ENCODE measurements at places on chromosomes 2 and 18.

DNA sequence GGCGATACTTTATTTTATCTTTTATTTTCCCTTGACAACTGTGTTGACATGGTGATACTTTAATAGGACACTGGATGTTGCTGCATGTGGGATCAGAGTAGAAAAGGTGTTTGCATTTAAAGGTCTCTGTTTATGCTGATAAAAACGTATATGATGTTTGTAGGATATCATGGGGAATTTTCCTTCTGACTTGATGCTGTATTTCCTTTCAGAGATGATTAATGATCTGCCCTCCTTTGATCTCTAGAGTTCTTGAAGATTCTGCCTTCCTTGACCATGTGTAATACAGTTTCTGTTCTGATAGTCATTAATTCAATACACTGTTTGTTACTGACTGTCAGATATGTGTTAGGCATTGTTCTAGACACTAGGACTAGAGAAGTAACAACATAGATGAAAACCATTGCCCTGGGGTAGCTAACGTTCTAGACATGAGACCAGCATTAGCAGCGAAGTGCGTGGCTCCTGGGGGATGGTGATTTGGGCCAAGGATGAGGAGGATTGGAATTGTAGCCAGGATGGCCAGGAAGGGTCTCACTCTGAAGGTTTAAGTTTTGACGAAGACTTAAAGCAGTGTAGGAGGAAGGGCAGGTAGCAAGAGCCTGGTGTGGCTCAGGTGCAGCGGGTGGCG, 2.8 kb downstream of the ATG4B start:
- DNase-seq: no peak

DNA sequence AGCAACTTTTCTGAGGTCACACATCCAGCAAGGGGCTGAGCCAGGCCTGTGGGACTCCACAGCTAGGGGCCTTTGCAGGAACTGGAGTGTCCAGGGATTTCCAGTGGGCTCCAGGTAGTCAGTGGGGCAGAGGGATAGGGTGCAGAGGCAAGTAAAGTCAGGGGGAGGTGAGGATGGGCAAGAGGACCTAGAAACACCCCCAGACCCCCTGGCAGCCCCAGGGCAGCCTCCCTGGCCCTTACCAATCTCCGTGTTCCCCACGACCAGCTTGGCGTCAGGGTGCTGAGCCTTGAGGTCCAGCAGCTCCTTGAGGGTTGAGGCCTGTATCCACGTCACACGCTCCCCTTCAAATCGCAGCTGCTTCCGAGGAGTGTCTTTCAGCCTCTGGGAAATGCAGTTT, 28.4 kb downstream of the XDH start:
- DNase-seq: no peak

GRCh38 chr18:39701839-39702238, 2136.2 kb upstream of the CELF4 start:
- DNase-seq: no peak

GRCh38 chr2:56068746-56069145, 115.0 kb upstream of the CCDC85A start:
- no peak for DNase-seq

DNA sequence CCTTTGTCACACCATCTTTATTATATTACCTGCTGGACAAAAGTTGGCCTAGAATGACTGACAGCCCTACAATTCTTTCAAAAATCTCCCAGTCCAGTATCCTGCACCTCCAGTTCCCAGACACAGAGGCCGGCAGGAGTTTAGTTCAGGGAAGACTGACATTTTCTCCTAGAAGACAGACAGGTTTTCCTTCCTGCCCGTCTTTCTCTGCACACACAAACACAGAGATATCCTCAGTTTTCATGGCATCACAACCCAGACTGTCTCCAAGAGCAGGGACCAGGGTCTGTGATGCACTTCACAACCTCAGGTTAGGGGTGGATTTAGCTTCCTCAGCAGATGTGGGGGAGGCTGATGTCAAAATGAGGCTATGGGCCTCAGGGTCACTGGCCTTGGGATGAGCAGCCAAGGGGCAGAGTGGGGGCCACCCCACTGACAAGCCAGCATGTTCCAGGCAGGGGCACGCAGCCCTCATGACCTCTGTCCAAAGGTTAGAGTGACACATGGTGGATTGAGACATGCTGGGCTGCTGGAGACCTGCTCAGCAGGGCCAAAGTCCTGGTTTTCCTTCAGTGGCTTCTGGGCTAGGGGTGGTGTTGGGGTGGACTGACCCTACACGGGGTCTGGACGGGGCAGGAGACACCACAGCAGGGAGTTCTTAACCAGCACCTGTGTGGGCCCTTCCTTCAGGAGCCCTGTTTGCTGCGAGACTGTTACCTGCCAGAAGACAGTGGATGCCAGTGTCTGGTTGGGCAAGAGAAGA, 70.5 kb downstream of the SFXN5 start:
- DNase-seq: no peak

DNA sequence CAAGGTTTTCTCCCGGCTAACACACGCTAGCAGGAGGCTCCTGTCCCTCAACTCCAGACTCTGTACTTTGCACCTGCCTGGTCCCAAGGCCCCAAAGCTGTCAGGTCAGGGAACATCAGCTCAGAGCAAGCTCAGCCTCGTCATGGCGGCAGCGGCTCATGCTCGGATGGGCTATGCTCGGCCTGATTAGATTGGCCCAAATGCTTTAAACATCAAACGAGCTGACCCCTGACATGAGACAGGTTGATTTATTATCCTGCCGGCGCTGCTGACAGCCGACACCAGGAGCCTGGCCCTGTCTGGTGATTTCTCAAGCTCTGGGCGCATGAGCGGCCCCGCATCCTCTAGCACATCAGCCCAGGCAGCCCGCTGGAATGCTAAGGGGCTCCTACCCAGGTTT, 436.4 kb downstream of the EIPR1 start:
- no peak for DNase-seq

DNA sequence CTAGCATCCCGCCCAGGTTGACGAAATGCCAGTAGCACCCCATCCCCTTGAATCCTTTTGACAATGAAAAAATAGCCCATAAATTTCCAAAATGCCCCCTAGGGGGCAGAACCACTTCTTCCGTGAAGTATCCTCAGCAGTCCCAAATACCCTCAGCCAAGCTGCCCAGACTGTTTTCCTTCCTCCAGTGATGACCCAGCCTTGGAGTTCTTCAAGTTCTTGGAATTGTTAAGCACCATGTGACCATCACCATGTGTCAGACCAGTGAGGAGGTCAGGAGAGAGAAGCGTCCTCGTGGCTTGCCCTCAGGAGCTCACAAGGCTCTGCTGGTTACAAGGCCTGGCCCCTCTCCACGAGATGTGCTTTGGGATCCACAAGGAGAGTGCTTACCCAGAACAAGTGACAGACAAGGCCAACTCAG, 1.4 kb upstream of the SLC23A3 start:
- DNase-seq: no peak

- DNase-seq: peak; percentile 25
Observed at GRCh38 chr2:41610501-41611190, 437.2 kb upstream of the PKDCC start.

DNA sequence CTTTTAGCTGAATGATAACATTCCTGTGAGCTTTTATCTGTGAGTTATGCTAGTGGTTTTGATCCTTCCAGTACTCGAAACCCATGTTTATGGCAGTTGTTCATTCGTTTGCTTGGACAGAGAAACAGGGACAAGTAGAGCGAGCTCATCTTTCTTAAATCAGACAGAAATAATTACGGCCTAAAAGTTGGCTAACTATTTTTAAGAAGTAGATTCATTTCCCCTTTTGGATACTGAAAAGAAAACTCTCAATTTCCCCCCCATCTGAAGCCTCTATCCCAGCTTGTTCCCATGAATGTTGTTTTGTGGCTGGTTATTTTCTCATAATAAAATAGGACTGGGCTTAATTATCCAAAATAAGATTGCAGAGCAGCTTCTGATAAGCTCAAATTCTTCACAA, 67.1 kb downstream of the ANTXR1 start:
- DNase-seq: no peak

GRCh38 chr2:161165811-161166210, 5.6 kb downstream of the TANK start:
- DNase-seq: no peak

- no peak for DNase-seq
Observed at GRCh38 chr2:72128059-72128842, 19.4 kb downstream of the CYP26B1 start.

DNA sequence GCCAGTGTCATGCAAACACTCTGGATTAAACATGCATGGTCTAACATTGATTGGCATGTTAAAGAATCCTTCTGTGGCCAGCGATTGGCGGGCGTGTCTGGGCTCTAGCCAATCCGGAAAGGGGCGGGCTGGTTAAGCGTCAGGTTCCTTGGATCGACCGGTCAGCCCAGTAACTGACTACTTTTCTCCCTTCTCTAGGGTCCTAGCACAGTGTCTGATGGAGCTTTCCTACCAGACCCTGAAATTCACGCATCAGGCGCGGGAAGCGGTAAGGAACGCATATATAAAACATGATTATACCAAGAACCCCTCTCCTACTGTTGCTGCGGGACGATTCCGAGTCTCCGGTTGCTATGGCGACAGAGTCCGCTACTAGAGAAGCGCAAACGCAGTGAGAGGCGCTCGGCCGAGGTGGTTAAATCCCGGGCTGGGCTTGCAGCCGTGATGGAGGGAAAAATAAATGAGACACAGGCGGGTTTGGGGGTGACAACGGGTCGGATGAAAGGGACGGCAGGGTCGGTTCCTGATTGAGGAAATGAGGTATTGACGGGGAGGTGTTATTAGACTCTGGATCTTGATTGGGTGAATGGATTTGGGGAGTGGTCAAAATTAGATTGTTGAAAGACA, 29.4 kb downstream of the KATNAL2 start:
- DNase-seq: peak; percentile 69

- DNase-seq: no peak
Observed at GRCh38 chr18:46211816-46212215, 107.6 kb downstream of the HAUS1 start.

DNA sequence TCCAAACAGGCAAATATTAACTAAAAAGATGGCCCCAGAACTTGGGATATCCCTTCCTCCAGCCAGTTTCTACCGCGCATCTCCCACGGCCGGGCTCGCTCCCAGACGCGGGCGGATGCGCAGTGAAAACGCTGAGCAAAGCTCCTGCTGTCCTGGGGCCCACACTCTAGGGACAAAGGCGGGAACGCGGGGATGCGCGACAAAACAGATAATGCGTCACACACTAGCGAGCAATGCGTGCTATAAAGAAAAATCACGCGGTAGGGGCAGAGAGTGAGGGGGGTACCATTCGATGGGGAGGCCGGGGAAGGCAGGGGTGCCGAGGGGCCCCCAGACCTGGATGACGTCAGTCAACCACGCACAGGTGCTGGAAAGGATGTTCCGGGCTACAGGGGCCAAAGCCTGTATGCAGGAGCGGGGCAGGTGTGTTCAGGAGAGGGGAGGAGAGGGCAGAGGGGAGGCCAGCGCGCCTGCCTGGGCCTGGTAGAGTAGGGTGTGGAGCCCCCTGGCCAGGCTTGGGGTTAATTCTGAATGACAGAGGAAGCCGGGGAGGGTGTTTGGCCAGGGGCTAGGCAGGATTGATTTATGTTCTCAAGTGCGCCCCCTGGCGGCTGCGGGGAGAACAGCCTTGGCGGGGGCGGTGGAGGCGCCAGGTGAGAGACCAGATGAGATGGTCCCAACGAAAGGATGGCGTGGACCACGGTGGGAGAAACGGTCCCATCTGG, 14.9 kb upstream of the ITM2C start:
- no peak for DNase-seq

DNA sequence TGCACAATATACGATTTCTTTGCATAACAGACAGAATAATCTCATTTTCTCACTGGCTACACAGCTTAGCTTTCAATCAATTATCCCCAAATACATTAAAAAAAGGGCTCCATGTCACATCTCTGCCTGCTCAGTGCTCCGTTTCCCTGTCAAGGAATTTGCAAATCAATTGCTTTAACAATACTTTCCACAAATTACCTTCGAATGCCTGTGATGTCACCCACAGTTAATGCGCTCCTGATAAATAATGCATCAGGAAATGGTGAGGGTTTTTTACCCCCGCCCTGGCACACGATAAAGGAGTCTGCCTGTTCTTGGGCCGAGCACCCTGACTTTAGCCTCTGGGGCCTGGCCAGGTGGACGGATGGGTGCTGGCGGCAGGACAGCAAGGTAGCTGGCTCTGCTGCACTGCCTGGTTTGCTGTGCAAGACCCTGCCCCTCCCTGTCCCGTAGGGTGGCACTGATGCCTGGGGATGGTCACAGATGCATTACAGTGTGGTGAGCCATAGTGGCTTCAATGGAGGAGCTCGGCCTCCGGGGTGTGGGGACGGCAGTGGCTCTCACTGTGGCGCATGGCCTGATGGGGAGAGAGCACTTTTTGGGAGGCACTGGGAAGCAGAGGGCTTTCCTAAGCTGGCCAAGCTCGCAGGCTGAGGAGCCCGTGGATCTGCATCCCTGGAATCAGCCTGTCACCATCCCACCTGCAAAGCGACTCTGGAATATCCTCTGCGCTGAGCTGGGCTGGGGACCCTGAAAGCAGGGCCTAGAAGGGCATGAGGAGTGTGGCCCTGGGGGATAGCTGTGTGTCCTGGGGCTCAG, 88.3 kb upstream of the HS6ST1 start:
- no peak for DNase-seq

GRCh38 chr2:203225423-203226039, 13.3 kb upstream of the CYP20A1 start:
- no peak for DNase-seq

GRCh38 chr2:46653539-46653938, 174.2 kb downstream of the TMEM247 start:
- no peak for DNase-seq

GRCh38 chr18:8142131-8142711, 467.0 kb upstream of the RAB12 start:
- no peak for DNase-seq

- peak; percentile 5 for DNase-seq
Observed at GRCh38 chr2:159982270-159982669, 80.1 kb downstream of the PLA2R1 start.

DNA sequence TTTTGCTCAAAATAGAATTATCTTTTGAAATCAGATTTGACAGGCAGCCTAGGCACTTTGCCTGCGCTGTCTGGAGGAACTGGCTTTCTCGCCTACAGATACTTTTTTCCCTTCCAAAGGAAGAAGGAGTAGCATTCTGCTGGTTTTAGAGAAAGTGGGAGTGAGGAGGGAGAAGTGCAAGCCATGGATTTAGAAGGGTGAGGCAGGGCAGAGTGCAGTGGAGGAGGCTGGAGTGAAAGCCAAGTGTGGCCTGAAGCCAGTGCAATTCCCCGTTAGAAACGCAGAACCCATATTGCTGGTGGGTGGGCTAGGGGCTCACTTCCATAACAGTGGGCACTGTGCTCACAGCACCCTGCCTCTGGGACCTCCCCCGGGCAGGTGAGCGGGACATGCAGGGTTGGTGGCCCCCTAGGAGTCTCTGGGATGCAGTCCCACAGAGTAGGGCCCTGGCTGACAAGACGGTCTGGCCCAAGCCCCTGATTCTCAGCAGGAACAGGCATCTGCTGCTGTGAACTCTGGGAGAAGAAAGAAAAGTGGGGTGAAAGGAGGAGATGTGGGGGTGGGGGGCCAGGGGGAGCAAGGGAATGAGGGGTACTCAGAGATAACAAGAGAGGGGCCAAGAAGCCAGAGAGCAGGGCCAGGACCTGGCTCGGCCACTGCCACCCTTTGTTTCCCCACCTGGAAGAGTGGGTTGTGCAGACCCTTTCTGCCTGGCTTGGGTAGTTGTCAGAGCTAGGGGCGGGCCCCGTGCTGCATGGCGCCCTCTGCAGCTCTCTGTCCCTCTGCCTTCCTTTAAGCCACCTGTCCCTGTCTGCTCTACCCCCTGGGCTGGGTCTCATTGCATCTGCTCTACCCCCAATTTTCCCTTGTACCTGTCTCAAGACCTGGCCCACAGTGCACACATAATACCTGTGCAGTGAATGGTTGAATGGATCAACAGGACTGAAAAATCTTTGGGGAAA, 273.5 kb upstream of the HS6ST1 start:
- DNase-seq: no peak

GRCh38 chr2:148530350-148530749, 114.2 kb upstream of the EPC2 start:
- DNase-seq: no peak

GRCh38 chr2:108701208-108701607, 18.1 kb upstream of the RANBP2 start:
- DNase-seq: no peak
